ENCODE measurements at places on chromosomes 11 and 22. TPM values are rescaled to one million over a fixed set of nuclear protein-coding genes. Genes with fewer than 3 reads are reported as not detected.

The MIOX gene
- total RNA-seq, result not detected

The CXCR5 gene
- not detected for total RNA-seq

The KIAA1671 gene
- total RNA-seq, result 63.3 TPM

The RSF1 gene
- 56.1 TPM for total RNA-seq

The DDTL gene
- total RNA-seq, result 2.1 TPM

The IRF7 gene
- 7.1 TPM for total RNA-seq

The MGAT3 gene
- not detected for total RNA-seq

The KRTAP5-1 gene
- not detected for total RNA-seq

The PTS gene
- total RNA-seq, result 39.4 TPM

The NEFH gene
- 1.6 TPM for total RNA-seq

The SHANK2 gene
- total RNA-seq, result not detected

The NCF4 gene
- not detected for total RNA-seq

The RAB36 gene
- 3.3 TPM for total RNA-seq

The PATE4 gene
- not detected for total RNA-seq
